ENCODE measurements at places on chromosomes 6 and 20.

GRCh38 chr6:44111434-44112417 is 15.5 kb downstream of the MRPL14 start:
- DNase-seq: no peak

DNA sequence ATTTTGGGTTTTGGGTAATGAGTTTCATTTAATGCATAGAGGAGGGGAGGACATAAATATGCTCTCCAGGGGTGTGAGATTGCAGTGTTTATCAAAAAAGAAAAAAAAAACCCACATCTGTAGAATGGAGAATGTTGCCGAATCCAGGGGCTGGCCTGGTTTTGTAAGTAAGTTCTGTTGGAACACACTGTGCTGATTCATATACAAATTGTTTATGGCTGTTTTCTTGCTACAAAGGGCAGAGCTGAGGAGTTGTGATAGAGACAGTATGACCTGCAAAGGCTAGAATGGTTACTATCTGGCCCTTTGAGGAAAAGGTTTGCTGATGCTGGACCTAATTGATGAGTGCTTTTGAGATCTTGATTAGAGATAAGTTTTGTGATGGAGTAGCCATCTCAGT is 30.4 kb downstream of the SCAF8 start:
- no peak for DNase-seq

GRCh38 chr20:3407771-3408637 is 535 bp upstream of the DNAAF9 start:
- no peak for DNase-seq

DNA sequence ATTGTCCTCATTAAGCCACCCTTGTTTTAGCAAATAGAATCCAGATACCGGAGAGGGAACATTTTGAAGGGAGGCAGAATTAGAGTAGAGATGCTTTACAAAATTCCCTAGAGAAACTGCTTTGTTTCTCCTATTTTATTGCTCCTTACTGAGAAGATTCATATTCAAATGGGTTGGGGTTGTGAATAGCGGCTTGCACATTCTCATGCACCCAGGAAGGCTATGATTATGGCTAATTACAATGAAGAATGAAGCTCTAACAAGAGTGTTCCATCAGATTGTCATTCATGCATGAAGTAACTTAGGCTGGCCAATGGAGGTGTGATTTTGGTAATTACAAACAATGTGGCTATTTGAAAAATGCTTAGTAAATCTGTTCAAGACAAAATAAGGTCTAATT is 129.6 kb downstream of the PACRG start:
- no peak for DNase-seq

GRCh38 chr20:10902174-10902573 is 228.4 kb upstream of the JAG1 start:
- no peak for DNase-seq

GRCh38 chr20:35165221-35166185 is 6.4 kb upstream of the PROCR start:
- DNase-seq: no peak

GRCh38 chr6:37236921-37237320 is 20.7 kb upstream of the TBC1D22B start:
- DNase-seq: no peak

DNA sequence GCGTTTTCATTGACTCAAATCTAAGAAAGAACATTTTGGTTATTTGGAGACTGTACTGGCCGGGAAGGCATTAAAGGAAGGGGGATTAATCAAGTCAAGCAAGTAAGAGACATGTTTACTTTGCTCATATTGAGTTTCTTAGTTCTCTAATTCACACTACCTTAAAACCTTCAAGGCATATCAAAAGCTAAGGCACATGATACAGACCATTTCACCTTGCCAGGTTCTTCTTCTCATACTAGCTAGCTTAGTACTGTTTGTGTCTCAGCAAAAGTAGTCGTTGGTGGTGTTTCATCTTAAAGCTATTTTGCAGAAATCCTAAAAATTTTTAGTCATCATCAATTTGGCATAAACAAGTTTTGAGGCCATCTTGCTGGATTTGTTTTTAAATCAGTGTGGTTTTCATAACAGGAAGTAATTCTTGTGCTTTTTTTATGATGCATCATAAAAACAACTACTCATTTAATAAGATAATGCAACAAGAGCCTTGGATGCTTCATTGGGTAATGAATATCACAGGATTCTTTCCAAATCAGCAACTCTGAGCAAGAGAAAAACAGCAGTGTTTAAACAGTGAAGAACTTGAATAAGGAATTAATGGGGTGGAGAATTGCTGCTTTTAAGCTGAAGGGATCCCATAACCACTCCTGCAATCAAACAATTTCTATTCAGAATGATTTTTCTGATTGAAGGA is 425.3 kb downstream of the EPM2A start:
- DNase-seq: no peak

- DNase-seq: no peak
Measured at GRCh38 chr6:143283887-143284645, 166.4 kb downstream of the ADAT2 start.

GRCh38 chr6:322940-323729 is 30.8 kb downstream of the DUSP22 start:
- peak; percentile 43 for DNase-seq

- DNase-seq: no peak
Measured at GRCh38 chr6:143934331-143934730, 70.1 kb downstream of the ZC2HC1B start.

GRCh38 chr6:35141007-35141655 is at the start of gene TCP11:
Gene TCP11 (minus strand): TSS chr6:35141339. CDS start chr6:35140870, 469 bp downstream.
- DNase-seq: no peak

- DNase-seq: no peak
Measured at GRCh38 chr6:42241915-42242314, 24.3 kb upstream of the MRPS10 start.

- no peak for DNase-seq
Measured at GRCh38 chr20:43188861-43189553, 699 bp downstream of the PTPRT start.

GRCh38 chr6:161487694-161488093 is 213.8 kb upstream of the AGPAT4 start:
- no peak for DNase-seq

DNA sequence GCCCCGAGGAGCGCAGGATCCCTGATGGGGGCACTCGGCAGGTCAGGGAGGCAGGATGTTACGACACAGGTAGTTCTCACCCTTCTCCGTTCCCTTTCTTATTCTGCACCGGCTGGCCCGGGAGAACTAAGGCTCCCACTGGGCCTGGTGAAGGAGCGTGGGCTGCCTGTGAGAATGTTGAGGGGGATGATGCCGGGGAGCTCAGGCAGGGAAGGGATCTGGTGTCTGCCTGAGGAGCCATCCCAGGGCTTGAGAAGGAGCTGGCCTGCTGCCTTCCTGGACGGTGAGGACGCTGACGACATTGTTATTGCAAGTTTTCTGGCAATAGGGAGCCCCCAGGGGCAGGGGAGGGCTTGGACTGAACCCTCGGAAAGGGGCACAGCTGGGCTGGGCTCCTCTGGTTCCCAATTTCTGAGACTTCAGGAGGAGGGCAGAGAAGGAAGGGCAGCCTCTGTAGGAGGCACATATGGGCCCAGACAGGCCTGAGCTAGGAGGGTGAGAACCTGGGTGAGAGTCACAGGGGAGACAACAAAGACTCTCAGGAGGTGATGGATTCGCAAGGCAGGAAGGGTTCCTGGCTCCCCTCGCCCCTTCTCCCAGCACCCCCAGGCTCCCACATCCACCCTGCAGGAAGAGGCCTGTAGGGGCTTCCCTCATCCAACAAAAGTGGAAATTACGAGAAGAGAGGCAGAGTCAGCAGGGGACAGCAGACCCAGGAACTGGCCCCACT is 32.8 kb downstream of the CYP21A2 start:
- DNase-seq: no peak

DNA sequence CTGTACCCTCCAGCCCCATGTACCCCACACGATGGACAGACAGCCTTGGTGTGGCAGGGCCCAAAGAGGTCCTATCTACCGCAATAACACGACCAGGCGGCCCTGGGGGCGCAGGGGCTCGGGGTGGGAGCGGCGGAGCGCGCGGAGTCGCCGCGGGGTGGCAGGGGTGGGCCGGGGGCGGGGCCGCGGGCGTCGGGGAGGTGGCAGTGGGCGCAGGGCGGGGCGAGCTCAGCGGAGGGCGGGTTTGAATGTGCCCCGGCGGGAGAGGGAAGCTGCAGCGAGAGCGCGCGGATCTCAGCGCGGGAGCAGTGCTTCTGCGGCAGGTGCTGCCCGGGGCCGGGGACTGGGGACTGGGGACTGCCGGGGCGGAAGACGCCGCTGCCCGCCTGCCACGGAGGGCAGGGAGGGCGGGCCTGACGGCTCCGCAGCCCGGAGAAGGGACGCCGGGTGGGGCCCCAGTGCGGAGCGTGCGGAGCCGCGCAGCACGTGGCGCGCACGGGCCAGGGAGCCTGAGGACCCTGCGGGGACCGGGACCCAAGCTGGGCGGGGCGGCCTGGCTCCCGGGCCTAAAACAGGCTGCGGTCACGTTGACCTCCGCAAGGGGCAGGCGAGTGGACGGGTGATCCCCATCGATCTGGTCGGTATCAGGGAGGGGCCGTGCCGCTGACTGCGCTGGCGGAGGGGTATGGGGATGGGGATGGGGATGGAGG is at the start of gene SLC29A1:
SLC29A1 (plus strand) TSS at position 277 of the 710 bp plus-strand sequence. CDS start 3,719 bp downstream, outside the sequence.
- peak; percentile 88 for DNase-seq

GRCh38 chr20:51562332-51563173 is 20.0 kb upstream of the NFATC2 start:
- DNase-seq: no peak

GRCh38 chr6:33967966-33968724 is 164.3 kb upstream of the MLN start:
- DNase-seq: no peak

- DNase-seq: no peak
Measured at GRCh38 chr20:48162621-48163020, 377.3 kb upstream of the SULF2 start.

DNA sequence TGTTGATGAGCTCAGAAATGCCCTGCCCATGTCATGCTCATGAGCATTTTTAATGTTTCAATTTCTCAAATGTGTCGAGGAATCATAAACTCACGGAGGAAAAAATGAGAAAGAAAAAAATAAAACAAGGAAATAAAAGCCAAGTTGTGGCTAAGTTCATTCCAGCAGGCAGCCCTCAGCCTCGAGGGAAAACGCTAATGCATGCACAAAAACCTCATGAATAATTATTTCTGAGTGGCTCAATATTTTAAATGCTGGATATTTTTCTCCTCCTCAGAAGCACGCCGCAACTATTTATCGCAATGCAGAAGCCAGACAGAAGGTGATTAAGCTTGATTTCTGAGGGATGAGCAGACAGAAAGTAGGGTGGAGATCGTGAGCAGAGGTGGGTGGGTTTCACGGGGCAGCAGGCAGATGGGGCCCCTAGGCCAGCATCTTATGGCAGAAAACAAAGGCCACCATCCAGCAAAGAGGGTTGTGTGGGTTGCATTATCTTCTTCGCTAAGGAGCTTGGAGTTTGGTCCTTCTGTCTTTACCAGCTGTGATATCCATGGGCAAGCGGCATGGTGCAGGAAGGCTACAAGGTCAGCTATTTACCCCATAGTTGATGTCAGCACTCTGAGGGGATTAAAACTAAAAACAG is 151.5 kb upstream of the LRFN2 start:
- DNase-seq: no peak

DNA sequence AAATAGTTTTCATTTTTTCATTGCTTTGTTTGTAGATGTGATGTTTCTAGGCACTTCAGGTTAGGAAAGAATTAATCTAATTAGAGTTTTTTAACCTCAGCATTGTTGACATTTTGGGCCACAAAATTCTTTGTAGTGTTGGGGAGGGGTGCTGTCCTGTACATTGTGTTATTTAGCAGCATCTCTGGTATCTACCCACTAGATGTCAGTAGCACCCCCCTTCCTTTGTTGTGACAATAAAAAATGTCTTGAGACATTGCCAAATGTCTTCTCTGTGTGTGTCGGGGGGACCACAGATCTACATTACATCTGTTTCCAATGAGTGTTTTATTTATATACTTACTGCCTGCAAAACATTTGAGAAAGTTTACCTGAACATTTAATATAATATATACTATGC is 45.6 kb downstream of the EYA4 start:
- peak; percentile 64 for DNase-seq

- DNase-seq: no peak
Measured at GRCh38 chr6:69705954-69706353, 90.9 kb downstream of the LMBRD1 start.

- peak; percentile 66 for DNase-seq
Measured at GRCh38 chr6:116971959-116972358, 94.9 kb downstream of the RFX6 start.

DNA sequence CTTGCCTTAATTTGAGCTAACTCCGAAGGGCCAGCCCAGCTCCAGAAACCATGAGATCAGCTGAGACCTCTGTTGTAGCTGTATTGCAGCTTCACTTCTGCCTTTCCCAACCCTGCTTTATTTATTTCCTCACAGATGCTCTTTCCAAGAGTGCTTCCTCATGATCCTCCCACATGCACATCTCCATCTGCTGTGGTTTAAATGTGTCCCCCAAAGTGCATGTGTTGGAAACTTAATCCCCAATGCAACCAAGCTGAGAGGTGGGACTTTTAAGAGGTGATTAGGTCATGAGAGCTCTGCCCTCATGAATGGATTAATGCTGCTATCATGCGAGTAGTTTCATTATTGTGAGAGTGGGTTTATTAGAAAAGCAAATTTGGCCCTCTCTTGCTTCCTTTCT is 164.4 kb upstream of the TAB2 start:
- no peak for DNase-seq

GRCh38 chr20:36377348-36378326 is 71.5 kb downstream of the DLGAP4 start:
- no peak for DNase-seq

DNA sequence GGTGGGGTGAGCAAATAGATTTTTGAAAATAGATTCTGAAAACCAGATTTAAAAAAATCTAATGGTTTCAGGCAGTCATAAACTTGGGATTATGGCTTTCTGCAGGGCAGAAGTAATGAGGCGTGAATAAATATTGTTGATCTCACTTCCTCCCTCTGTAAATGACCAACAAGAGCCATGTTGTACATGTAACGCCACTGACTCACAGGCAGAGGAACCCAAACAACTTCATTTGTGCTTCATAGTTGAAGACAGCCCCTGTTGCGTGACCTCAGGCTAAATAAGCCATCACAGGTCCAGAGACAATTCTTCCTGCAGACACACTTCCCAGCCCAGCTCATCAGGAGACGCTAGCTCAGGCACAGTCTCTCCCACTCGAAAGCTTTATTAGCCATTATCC is 59.1 kb upstream of the F13A1 start:
- no peak for DNase-seq

- no peak for DNase-seq
Measured at GRCh38 chr6:54846857-54847674, 495 bp downstream of the FAM83B start.

- no peak for DNase-seq
Measured at GRCh38 chr20:49693435-49694171, 20.1 kb downstream of the B4GALT5 start.

- peak; percentile 8 for DNase-seq
Measured at GRCh38 chr6:51494342-51494741, 593.1 kb downstream of the PKHD1 start.

GRCh38 chr6:33191383-33192104 is 723 bp downstream of the COL11A2 start:
- no peak for DNase-seq

GRCh38 chr6:153989989-153990388 is 49.1 kb upstream of the OPRM1 start:
- no peak for DNase-seq
